ENCODE measurements at places on chromosomes 1 and 21.

DNA sequence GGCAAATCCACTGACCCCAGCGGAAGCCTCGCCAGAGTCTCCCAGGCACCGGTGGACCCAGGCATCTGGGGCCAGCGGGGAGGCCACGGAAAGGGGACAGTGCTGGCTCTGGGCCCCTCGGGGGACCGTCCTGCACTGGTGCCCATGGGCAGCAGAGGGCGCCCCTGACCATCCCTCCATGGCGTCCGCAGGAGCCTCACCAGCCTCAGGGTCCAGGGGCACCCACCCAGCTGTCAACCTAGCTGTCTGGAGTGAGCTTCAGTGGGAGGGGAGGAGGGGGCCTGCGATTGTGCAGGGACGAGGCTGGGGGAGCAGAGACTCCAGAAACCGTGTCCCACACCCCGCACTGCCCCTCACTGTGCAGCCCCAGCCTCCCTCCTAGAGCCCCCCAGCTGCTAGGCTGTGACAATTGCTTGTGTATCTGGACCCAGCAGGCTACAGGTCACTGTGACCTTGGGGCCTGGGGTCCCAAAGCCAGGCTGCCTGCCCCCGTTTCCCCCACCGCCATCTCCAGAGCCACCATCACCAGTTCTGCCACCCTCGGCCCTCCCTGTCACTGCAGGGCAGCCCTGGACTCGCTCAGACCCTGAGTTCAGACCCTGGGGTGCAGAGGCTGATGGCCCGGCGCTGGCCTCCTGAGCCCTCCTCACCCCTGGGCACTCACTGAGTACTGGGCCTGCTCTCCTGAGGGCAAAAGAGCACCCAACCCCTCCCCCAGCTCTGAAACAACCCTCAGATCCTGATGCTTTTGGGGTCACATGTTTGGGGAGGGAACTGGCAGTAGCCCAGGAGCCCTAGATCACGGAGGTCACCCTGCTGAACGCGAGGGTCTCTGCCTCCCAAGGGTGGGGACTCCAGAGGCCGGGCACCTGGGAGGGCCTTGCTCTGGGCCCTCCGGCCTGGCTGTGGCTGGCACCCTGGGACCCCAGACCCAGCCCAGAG, 10.6 kb upstream of the COL6A1 start:
- peak; percentile 33 for DNase-seq

DNA sequence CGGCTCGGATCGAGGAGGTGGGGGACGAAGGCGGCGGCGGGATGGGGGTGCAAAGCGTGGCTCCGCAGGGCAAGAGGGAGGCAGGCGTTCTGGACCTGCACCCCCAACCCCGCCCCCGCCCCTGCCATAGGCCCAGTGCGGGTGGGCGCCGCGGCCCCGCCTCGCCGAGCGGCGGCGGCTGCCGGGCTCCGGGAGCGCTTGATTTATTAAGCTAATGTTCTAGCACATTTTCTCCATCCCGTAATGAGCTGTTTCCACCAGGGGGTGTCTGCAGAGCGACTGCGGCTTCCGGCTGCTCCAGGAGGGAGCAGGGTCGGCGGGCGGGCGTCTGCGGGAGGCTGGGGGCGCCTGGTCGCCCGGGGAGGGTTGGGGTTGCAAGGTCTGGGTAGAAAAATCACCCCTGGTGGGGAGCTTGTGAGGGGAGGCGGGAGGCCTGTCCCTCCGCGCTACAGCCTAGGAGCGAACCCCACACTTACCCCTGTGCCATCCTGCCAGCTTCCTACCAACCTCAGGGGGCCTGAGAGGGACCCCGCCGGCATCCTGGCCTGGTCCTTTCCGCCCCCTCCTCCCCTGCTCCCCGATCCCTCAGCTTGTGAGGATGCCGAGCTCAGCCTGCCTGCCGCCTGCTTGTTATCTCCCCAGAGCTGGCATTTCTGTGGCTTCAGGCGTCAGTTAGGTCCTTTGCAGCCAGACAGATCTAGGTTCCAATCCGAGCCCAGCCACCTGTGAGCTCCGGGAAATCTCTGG, 48.5 kb upstream of the ACOT11 start:
- DNase-seq = no peak

DNA sequence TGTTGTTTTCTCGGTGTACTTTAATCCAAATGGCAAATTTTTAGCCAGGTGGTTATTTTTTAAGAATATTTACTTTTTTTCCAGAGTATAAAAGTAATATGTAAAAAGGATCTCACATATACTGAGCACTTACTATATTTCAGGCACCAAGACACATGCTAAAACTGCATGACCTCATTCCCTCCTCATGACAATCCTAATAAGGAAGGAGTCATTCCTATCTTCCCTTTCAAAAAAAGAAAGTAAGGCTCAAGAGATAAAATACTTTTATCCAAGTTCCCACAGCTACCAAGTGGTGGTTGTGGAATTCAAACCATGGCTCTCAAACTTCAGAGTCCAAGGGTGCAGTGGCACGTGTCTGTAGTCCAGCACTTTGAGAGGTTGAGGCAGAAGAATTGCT, 19.4 kb downstream of the ATP2B4 start:
- DNase-seq = no peak

DNA sequence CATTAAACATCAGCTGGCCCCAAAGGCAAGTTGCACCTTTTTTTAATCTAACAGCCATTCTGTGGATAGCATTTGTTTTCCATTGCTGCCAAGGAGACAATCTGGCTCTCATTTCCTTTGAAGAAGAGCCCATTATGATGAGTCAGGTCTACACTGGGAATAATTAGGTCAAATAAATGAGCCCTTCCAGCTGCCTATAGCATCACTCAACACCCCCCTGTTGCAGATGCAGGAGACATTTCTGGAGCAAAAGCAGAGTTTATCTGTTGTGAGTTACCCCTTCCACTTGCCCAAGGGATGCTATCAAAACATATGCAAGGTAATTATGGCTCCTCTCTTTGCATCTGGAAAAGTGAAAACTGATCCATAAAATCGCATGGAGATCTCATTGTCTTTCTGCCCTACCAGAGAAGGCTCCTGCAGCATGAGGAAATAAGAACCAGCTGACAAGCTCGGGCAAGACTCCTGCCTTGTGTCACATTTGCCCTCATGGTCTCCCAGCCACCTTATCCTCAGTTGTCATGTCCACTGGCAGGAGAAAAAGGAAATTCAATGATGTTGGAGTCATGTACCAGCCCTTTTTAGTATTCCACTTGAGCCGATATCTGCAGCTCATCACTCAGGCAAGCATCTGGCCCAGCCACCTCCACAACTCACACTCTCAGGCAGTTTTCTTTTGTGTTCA, 135.9 kb downstream of the SLC30A10 start:
- no peak for DNase-seq

DNA sequence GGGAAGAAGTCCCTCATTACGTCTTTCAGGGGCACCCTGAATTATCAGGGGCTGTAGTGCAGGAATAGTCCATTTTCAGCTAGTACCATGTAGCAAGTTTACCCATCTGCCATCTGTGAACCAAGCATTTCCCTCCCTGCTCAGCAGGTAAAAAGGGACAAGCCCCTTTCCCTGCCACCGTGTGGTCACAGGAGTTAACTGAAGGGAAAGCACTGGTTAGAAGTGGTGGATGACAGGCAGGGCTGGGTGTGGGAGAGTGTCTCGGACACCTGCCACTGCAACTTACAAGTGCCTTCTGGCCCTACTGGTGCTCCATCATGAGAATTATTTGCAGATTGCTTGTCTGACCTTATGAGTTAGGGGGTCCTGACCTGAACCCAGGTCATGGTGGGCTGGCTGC, 32.0 kb upstream of the IGSF5 start:
- DNase-seq = peak; percentile 3

DNA sequence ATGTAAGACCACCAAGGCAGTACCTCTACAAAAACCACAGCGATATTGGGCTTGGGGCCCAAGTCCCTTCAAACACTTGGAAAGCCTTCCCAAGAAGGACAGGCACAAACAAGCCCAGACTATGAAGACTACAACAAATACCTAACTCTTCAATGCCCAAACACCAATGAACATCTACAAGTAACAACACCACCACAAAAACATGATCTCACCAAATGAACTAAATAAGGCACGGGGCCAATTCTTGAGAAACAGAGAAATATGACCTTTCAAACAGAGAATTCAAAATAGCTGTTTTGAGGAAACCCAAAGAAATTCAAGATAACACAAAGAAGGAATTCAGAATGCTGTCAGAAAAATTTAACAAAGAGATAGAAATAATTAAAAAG, 86.8 kb downstream of the COL24A1 start:
- no peak for DNase-seq

DNA sequence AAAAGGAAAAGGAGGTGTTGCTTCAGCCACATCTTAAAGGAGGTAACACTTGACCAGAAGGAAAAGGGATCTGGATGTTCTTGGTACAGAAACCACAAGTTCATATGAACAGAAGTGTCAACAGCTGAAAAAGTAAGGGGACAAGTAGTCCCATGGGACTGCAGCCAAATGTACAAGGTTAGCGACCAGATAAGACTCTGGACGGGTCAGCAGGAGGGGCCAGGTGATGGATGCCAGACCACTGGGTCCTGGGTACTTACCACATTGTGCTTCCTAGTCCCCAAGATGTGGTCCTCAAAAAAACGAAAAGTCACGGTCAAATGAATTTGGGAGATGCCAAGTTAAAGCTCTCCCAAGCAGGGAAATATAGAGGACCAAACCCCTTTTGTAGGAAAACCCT, 16.6 kb upstream of the BMP8A start:
- no peak for DNase-seq

DNA sequence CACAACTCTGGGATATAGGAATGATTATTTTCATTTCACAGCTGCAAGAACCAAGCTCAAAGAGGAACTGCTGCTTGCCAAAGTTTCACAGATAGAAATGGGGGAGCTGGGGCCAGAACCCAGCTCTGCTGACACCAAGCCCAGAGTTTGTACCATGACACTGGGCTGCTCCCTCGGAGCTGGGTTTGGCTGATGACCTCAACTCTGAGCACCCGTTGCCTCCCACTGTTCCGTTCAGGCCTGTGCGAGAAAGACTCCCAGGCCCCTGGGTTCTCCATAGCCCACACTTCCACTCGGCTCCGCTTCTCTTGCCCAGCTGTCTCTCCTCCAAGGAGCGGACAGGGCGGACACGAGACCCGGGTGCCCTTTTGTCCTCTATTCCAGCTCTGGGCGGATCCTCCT, 55.2 kb downstream of the NGF start:
- no peak for DNase-seq

Measured in HepG2 (cell line).